K562 (cell line): ENCODE measurements at places on chromosomes 2 and 18. TPM values are rescaled to one million over a fixed set of nuclear protein-coding genes. Genes with fewer than 3 reads are reported as not detected.

DNA sequence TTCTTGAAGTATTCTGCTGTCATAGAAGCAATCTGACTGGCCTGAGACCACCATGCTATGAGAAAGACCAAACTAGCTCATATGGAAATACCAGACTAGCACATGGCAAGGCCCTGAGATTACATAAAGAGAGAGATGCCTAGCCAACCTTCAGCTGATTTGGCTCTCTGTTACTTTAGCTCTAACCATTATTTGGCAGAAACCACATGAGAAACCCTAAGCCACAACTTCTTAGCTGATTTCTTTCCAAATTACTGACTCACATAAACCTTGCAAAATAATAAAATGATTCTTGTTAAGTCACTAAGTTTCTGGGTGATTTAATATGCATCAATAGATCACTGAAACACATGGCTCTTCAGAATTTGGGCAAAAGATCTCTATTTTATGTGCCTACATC lies 295.0 kb upstream of the ZNF521 start:
- no peak for DNase-seq

The OSBPL6 gene
- total RNA-seq = 12.6 TPM in 2 replicates

The KCNK3 gene
- 0.13 and 0.20 TPM in 2 replicates for total RNA-seq

DNA sequence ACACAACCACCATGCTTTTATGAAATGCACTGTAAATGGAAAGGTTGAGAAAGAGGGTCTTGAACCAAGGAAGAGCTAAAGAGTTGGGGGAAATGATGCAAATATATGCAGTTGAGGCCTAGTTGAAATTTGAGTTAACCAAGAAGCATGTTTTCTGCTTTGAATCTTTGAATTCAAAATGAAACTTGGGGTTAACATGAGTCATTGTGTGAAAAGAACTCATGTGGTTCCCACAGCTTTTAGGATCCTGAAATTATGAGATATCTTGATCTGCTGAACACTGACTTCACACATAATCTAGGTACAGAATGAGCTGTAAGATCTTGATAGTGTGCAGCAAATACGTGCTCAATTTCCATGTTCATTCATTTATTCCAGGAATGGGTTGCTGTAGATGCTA lies 422.9 kb upstream of the TRIB2 start:
- no peak for DNase-seq

DNA sequence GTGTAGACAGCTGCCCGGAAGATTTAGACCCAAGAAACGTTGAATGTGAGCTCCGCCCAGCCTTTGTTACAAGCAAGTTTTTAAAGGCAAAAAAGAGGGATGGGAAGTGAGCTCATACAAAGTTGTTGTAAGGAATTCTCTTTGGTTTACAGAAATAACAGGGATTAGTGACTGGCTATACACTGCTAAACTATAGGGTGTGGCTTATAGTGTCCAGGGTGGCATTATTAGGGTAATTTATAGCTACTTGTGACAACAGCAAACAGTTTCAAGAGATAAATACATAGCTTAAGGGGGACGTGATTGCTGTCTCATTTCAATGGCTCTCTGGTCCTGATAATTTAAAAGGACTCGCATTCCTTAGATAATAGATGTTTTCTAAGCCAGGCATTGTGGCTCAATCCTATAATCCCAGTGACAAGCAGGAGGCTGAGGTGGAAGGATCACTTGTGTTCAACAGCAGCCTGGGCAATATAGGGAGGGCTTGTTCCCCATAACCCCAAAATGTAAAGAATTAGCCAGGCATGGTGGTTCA lies 66.5 kb upstream of the TGIF1 start:
- DNase-seq = no peak

DNA sequence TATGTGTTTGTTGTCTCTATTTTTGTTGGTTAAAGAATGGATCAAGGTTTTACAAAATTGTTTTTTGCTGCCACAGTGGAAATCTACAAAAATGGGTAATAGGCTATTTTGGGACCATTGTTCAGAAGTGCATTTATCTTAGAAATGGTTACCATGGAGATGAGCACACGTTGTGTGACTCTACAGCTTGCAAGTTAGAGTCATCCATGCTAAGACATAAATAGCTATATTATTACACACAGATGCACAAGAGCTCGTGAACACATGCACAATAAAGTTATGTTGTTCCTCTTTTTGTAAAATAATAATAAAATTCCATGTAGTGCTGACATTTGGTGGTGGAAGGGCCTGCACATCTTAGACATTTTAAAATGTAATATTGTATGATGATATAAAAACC lies 15.5 kb upstream of the DUSP19 start:
- DNase-seq = no peak

DNA sequence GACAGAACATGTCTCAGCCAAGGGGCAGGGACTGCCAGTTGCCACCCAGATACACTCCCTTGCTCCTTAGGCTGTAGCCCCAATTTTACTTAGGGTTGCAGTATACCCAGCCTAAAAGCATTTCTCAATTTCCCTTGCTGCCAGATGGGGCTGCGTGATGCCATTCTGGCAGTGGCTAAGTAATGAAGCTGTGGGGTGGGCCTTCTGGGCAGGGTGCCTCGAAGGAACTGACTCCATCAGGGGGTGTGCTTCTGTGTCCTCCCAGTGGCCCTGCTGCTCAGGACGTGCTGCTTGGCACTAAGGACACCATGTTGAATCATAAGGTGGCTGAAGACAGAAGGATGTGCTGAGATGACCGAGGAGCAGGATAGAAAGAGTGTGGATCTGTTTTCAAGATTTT lies 74.2 kb downstream of the VWA3B start:
- DNase-seq = no peak

GRCh38 chr2:8628866-8629209 lies 53.0 kb upstream of the ID2 start:
- DNase-seq = no peak

- DNase-seq = peak; percentile 39
These were observed 78.9 kb downstream of the MAP4K4 start for GRCh38 chr2:101776172-101777043.

DNA sequence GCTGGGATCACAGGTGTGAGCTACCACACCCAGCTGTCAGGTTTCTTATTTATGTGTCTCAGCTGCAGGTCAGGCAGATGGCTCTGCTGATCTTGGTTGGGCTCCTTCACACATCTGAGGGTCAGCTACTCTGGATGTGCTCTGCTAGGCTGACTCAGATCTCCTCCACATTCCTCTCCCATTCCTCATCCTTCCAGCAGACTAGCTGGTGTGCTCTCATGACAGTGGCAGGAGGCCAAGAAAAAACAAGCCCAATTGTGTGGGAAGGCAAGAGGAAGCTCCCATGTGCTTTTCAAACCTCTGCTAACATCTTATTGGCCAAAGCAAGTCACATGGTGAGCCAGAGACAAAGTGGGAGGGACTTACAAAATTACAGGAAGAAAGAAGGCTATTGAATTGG lies 11.7 kb upstream of the MSH6 start:
- DNase-seq = peak; percentile 37

DNA sequence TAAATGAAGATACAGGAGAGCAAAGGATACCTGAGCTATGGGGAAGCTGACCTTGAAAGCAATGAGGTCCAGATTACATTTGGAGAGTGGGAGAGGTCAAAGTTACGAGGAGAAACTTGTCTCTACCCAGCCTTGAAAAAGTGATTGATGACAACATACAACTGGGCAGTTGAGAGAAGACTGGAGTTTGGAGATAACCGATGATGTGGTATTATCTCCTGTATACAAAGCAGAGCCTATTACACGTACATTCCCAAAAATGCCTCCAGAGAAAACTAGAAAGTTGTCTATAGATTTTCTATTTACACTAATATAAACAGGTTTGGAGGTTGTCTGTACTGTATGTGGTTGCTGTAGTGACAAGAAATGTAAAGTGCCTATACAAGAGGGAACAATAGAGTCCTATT lies 28.3 kb downstream of the ARL5A start:
- DNase-seq = no peak

DNA sequence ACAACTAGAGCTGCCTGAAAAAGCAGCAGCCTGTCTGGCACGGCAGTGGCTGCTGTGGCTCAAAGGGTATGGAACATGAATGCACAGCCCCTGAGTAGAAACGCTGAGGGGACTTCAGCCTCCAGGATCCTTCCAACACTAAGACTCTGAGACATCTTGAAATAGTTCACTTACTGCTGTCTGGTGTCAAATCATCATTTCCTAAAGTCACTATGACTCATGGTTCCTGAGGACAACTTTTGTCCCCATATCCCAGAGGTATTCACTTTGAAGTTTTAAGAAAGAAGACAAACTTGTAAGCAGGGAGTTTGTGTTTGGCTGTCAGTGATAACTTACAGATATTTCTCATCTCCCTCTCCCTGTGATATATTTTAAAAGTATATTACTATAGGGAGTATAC lies 33.3 kb upstream of the NEB start:
- peak; percentile 21 for DNase-seq

- no peak for DNase-seq
These were observed 27.0 kb downstream of the TFPI start for GRCh38 chr2:187527262-187527661.

GRCh38 chr18:49752095-49752457 lies 61.3 kb downstream of the ACAA2 start:
- no peak for DNase-seq

DNA sequence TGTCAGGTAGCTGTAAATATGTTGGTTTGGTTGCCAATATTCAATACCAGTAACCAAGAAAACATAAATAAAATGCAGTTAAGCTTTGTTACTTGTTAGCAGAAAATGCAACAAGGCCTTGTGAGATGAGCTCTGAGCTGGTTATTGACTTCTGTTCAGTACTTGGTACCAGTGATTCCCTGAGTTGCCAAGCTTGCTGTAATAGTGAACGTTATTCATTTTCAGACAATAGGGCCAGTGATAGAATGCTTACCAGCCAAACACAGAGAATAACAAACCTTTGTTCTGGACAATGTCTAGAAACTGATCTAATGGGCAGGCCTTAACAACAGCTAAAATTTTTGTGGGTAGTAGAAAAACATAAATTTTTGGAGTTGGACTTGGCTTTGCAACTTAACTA lies 29.5 kb downstream of the RASGRP3 start:
- no peak for DNase-seq

The ANKRD30BL gene
- not detected in 2 replicates for total RNA-seq

- no peak for DNase-seq
These were observed 146.3 kb upstream of the RIOK3 start for GRCh38 chr18:23306822-23307221.

The STK11IP gene
- total RNA-seq = 20.6 and 21.7 TPM in 2 replicates

- DNase-seq = no peak
These were observed 49.3 kb downstream of the UXS1 start for GRCh38 chr2:106144621-106145331.

The SMAD4 gene
- 45.4 and 49.6 TPM in 2 replicates for total RNA-seq

DNA sequence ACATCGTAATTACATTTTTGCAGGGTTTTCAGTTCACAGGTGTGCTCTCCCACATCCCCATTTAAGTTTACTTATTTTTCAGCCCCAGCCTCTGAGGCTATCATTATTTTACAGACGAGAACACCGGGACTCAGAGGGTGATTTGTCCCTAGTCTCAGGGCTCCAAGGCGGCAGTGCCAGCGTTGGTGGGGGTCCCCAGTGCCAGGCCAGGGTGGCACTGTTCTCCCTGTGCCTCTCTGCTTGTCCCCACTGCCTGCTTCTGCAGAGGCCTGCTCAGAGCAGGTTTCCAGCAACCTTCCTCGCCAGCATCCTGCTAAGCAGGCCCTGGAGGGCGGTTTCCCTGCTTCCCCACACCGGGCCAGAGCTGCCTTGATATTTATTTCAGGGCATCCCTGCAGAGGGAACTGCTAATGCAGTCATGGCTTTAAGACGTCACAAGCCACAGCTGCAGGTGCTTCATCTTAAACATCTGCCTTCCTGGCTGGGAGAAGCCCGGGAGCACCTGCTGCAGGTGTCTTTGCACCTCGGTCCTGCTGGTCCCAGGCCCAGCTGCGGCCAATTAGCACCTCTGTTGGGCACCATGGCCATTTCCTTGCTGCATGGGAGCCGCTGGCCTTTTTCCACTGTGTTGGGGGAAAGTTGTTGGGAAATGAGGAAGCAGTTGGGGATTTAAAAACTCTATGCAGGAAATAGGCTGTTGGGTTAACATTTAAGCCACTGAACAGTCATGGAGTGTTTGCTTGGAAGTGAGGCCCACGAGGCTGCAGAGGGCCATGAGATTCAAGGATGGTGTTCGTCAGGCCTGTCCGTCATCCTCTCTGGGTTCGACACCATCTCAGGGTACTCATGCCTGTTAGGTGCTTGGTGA lies 22.8 kb downstream of the HPCAL1 start:
- no peak for DNase-seq

The CHRND gene
- total RNA-seq = not detected in 2 replicates

The HTR2B gene
- total RNA-seq = not detected in 2 replicates

- no peak for DNase-seq
These were observed 46.6 kb downstream of the HDLBP start for GRCh38 chr2:241268716-241269445.

The LYPD1 gene
- total RNA-seq = not detected in 2 replicates

The POTEI gene
- total RNA-seq = 3.7 and 3.9 TPM in 2 replicates

DNA sequence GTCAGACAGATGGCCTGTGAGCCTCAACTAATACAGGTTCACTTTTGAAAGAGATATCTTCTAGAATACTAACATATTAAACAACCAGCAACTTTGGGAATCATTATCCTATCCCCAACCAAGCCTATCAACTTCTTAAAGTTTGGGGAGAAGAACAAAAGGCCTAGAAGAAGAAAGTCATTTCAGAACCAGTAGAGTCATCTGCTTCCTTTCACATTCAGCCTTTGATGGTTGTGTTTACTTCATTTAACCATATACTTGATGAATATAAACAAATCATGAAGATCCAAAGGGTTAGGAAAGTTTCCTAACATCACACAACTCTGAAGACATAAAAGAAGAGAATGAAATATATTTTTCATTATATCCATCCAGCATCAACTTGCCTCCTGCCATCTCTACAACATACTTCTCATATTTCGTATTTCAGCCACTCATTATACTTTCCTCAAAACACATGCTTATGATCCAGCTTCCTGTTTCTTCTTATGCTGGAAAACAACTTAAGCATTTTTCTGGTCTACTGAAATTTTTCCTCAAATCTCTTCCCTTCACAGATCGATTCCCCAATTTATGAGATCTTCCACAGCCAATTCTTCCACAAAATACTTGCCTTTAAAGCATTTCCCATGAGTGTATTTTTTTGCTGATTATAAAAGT lies 114.3 kb downstream of the CACNB4 start:
- no peak for DNase-seq

The SRD5A2 gene
- total RNA-seq = not detected in 2 replicates

The TNS1 gene
- 1.9 and 2.0 TPM in 2 replicates for total RNA-seq

DNA sequence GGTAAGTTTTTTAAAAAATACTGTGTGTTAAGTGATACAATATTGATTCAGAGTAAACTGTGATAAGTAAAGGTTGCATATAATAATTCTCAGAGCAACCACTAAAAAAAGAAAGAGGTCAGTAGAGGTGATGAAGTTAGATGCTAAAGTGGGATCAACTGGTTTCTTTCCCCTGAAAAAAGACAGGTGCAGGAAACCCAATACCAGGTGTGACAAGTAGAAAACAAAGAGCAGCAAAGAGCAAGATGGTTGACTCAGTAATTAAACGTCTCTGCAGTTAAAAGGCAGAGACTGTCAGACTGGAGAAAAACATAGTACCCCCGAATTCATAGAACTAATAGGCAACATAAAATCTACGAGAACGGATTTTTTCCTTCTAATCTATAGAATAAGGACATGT lies 128.3 kb downstream of the ATP9B start:
- no peak for DNase-seq

The TMEM163 gene
- 0.11 and 0.16 TPM in 2 replicates for total RNA-seq

The ABCG8 gene
- total RNA-seq = not detected in 2 replicates

- DNase-seq = no peak
These were observed 25.8 kb downstream of the TCF23 start for GRCh38 chr2:27174638-27175037.

The NXPH2 gene
- not detected in 2 replicates for total RNA-seq
